ENCODE measurements at places on chromosomes 4 and X.

DNA sequence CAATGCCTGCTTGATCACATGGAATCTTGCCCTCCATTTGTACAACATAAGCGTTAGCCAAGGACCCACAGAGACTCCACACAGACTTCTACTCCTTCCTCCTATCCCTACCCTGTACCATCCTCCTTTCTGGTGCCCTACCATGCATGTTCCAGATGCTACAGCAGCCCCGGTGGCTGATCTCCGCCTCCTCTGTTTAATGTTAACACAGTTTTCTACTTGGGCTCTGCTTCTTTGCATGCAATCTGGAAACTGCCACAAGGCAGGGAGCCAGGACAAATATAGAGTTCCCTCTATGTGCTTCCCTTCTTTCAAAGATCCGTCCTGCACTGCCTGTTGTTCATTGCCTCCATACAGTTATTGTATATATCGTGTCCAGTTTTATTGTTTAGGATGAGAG is 368.6 kb upstream of the TENM3 start:
- DNase-seq, result no peak

GRCh38 chrX:136130931-136131833 is 16.2 kb upstream of the FHL1 start:
- no peak for DNase-seq

GRCh38 chrX:119826399-119826959 is 26.3 kb downstream of the UPF3B start:
- no peak for DNase-seq

GRCh38 chr4:113445286-113445685 is 316.3 kb downstream of the CAMK2D start:
- no peak for DNase-seq

GRCh38 chrX:118530219-118530911 is 34.8 kb downstream of the DOCK11 start:
- DNase-seq, result no peak

GRCh38 chr4:122537388-122538135 is 81.0 kb upstream of the IL2 start:
- DNase-seq, result no peak

- no peak for DNase-seq
Observed at GRCh38 chr4:113908829-113909228, 70.6 kb downstream of the ARSJ start.

- DNase-seq, result no peak
Observed at GRCh38 chrX:46125111-46125510, 420.1 kb downstream of the ZNF674 start.

- no peak for DNase-seq
Observed at GRCh38 chrX:115978068-115978467, 192.5 kb upstream of the AGTR2 start.

DNA sequence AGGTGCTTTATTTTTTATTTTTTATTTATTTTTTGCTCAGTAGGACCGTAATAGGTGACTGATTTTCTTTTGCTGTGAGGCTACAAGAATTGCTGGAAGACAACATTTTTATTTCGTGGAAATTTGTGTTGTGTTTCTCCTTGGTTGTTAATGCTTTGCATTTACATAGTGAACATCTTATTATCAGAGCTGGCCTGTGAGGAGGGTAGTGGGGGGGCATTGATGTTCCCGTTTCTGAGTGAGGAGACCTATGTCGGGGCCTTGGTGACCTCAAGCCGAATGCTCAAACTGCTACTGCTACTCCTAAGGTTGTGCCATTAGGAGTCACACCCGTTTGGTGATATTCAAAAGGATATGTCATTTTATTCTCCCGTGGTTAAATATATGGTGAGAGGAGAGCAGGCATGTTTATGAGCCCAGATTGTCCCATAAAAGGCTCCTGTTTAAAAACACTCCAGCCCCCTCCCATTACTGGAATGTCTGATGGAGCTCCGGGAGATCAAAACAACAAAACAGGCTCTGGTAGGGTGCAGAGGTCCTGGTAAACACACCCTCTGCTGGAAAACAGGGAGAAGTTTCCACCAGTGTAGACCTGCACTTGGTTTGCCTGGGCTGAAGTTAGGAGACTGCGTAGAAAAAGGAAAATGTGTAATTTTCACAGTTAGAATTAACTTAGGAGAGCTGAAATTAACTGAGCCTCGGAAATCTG is 5.6 kb downstream of the PDGFRA start:
- no peak for DNase-seq

Measured in cardiac septum (tissue), 1 donor.